ENCODE measurements at places on chromosomes 4 and X. TPM values are rescaled to one million over a fixed set of nuclear protein-coding genes. Genes with fewer than 3 reads are reported as not detected.

DNA sequence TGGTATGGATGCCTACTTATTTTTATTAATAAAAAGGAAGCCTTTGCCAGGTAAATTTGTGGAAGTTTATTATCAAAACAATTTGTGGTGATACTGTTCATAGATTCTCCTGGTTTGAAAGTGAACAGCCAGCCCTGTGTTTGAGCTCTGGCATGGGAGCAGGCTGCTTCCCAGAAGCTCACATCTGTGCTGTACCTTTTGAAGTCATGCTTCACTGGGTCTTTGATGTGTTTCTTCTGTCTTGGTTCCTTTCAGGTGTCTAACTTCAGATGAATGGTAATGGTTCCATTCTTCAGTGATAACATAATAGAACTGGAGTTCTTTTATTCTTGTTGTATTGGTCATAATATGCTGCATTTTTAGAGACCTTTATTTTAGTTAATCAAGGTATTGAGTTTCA is 85.5 kb downstream of the BMPR1B start:
- DNase-seq = no peak

- DNase-seq = no peak
These were observed 83.1 kb downstream of the FAM53A start for GRCh38 chr4:1600811-1601532.

Gene ZBTB49
- total RNA-seq = 7.2 TPM

Gene USP17L17
- total RNA-seq = not detected

- DNase-seq = no peak
These were observed 2.2 kb upstream of the ACSL4 start for GRCh38 chrX:109735202-109735744.

Gene KIT
- 0.12 TPM for total RNA-seq

DNA sequence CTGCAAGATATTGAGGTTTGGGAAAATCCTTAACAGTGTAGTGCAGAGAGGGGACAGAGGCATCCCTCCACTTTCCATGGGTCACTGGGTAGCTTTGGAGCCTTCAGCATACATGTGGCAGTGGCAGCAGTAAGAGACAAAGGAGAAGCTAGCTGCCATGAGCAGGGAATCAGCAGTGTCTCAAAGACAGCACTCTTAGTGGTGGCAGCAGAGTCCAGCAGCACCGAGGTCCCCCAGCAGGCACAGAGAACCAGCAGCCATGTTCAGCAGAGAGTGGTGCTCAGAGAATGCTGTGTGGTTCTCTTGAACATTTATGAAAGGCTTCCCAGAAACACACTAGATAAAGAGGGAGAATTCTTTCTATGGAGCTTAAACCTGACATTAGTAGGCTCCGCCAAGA is 308.5 kb downstream of the CENPC start:
- no peak for DNase-seq

- DNase-seq = no peak
These were observed 100.9 kb downstream of the WDFY3 start for GRCh38 chr4:84865600-84865999.

- peak; percentile 90 for DNase-seq
These were observed at the start of gene ARMCX6 for GRCh38 chrX:101617211-101618191. TSS of gene ARMCX6 (minus strand) at chrX:101618000. CDS start at chrX:101616620, 1,380 bp downstream.

Gene UBL4A
- total RNA-seq = 57.3 TPM

Gene ENOX2
- 13.9 TPM for total RNA-seq

DNA sequence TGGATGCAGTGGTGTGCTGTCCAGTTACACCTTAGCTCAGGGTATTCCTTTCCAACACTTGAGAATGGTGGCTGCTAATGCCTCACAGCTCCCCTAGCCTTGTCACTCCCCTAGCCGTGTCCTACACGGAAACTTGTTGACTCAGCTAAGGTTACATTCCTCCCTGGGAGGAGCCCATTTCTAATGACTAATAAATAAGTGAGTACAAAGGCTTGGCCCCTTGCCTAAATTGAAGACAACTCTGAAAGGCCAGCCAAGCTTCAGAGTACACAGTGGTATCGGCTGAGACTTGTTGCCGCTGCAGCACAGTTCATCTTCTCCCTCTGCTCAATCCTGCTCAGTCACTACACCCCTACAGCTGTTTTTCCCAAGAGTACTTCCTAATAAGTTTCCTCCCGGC is 21.2 kb upstream of the SLC25A31 start:
- no peak for DNase-seq

Gene RAB41
- not detected for total RNA-seq

DNA sequence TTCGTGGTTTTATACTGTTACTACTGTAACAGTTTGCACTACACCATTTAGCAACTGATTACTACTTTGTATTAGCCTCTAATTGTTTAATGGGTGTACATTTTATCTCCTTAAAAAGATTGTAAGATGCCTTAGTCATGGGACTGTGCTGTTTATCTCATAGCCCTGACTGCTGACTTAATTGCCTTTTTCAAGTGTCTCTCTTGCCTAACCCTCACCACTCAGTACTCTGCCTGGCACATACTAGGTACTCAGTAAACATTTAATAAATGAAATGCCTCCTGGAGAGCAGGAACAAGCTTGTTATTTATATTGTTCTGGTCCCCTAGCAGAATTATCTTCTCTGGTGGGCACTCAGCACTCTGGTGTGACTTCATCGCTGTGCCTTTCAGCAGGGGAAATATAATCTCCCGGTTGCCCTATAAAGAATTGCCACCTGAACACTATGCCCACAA is 1.7 kb upstream of the STIM2 start:
- no peak for DNase-seq

- no peak for DNase-seq
These were observed 592.0 kb upstream of the GALNTL6 start for GRCh38 chr4:171221181-171221580.

DNA sequence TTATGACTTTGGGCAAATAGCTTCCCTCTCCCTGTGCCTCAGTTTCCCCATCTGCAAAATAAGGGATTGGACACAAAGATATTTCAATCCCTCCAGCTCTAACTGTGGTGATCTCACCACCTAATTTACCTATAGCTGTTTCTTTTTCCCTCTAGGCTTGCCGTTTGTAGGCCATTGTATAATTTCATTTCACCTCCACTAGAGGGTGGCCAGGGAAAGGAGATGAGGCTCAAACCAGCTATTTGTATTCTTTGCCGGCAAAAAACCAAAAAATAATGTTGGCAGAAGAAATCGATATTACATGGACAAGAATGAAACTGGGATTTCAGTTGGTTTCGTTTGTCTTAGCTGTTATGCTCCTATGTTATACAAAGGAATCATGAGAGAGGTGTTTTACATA is 36.1 kb upstream of the DOCK11 start:
- DNase-seq = peak; percentile 66

GRCh38 chr4:108885211-108885610 is 122.4 kb upstream of the ETNPPL start:
- DNase-seq = no peak

- DNase-seq = no peak
These were observed 29.5 kb upstream of the XIAP start for GRCh38 chrX:123830309-123830708.

- DNase-seq = no peak
These were observed 126.9 kb downstream of the MFAP3L start for GRCh38 chr4:169899295-169899694.

Gene ADH1A
- not detected for total RNA-seq

DNA sequence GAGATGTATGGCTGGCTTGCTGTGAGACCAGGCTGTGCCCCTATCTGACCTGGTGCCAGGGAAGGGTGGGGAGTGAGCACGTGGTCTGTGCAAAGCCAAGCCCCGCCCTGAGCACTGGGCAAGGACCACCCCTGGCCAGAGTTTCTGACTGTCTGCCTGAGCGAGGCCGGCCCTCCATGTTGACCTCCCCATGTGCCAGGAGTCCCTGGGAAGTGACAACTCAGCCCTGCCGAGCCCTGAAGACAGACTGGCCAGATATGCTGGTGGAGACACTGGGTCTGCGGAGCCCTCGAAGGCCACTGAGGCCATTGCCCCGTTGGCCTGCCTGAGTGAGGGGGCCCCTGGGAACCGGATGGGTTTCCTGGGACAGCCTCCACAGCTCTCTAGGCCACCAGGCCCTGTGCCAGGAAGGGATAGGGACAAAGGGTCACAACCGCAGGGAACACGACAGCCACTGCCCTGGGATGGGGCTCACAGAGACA is 7.1 kb upstream of the BGN start:
- DNase-seq = no peak

DNA sequence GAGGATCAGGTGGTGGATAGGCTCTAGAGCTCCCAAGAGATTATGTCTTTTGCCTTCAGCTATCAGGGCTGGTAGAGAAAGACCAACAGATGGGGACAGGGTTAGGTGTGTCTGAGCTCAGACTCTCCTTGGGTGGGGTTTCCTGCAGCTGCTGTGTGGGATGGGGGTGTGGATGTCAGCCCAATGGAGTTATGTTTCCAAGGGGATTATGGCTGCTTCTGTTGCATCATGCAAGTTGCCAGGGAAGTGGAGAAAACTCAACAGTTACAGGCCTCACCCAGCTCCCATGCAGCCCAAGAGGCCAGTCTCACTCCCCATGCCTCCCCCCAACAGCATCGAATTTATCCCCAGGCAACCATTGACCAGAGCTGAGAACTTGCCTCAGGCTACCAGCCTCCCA is 80.2 kb upstream of the CDX4 start:
- DNase-seq = no peak

DNA sequence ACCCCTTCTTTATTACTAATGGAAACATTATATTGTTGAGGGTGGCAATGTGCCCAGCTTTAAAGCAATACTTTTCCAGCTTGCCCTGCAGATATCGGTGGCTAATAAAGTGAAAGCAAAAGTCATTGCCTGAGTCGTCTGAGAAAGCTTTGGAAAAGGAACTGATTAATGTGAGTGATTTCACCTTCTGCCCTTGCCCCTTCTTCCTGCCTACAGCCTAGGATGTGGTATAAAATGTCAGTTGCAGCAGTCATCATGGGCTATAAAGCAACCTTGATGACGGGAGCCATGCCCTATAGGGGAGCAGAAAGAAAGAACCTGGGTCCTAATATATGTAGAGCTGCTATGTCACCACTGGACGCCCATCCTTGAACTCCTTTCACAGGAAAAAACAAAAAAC is 132.4 kb upstream of the USP9X start:
- DNase-seq = peak; percentile 72

GRCh38 chr4:89056953-89057398 is at the start of gene FAM13A:
TSS of gene FAM13A (minus strand) at chr4:89057185. CDS start at chr4:89056964, 221 bp downstream.
- no peak for DNase-seq

GRCh38 chrX:140360284-140360683 is 144.6 kb downstream of the SOX3 start:
- no peak for DNase-seq

DNA sequence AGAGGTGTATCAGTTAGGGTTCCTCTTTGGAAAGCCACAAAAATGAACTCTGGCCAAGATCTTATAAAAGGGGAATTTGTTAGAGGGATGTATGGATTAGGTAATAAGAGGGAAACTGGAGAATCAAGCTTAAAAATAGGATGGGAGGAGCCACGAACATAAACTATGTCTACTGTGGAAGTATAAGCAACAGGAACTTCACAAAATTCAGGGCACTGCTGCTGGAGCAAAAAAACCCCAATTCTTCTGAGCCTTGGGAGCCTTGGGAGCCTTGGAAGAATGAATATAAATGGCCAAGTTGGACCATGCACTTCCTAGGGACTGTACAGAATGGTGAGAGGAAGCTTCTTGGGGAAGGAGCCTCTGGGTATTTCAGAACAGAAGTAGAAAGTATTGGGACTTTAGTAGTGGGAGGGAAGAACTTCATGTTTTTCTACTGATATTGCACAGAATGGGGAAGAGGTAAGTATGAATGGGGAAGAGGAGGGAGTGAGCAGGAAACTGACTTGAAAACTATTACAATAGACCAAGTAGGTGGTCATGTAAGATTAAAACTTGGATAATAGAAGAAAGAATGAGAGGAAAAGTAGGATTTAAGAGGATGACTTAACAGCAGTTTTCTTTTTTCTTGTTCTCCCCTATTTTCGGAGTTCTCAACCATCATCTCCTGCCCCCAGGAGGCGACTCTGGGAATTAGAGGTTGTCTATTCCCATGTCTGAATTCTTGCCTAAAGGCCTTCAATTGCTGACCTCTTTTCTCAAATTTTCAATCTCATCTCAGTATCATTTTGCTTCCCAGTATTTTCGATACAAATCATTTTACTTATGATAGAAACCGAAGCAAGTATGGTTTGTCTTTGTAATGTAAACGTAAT is 44.4 kb upstream of the TAPT1 start:
- no peak for DNase-seq

DNA sequence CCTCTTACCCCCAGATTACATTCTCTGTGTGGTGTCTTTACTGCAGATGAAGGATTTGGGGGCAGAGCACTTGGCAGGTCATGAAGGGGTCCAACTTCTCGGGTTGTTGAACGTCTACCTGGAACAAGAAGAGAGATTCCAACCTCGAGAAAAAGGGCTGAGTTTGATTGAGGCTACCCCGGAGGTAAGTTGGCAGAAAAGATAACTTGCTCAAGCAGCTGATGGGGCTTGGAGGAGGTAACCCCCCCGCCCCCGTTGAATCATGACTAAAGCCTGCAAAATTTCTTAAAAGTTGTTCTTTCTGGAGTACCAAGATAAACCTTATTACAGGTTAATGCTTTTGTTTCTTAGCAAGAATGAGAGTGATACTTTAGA is 1.5 kb downstream of the CCNG2 start:
- no peak for DNase-seq

Gene SSX2
- not detected for total RNA-seq

- no peak for DNase-seq
These were observed 41.5 kb upstream of the PTCHD1 start for GRCh38 chrX:23292988-23293651.

Gene GAGE12H
- not detected for total RNA-seq

DNA sequence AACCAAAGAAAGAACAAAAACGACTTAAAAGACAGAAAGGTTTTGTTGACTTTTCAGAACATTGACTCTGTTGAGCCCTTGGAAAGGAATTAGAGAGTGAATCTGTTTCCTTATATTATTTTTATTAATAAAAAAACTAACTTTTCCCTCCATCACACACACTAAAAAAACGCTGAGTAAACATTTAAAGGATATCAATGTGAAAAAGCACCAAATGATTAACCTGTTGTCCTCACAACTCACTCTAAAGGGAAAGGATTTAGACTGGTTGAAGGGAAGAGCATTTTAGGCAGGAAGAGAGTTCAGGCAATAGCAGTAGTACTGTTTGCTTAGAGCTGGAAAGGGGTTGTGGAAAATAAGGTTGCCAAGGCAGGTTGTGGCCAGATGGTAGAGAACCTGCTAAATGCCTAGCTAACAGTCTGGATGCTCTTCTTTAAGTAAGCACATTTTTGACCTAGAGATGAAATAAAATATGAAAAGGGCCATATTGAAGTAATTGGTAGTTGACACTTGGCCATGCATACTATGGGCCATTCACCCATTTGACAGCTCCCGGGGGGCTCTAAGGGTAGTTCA is 98.0 kb upstream of the NDP start:
- no peak for DNase-seq
